IgD-negative memory B cell (primary cell): ENCODE measurements at places on chromosomes 7 and 10. TPM values are rescaled to one million over a fixed set of nuclear protein-coding genes. Genes with fewer than 3 reads are reported as not detected.

SLC16A9 gene
- not detected for polyA plus RNA-seq

STAMBPL1 gene
- polyA plus RNA-seq: 19.0 TPM

LAMTOR4 gene
- polyA plus RNA-seq: 443 TPM

NUTM2A gene
- polyA plus RNA-seq: not detected

GRM8 gene
- not detected for polyA plus RNA-seq

ABCF2 gene
- polyA plus RNA-seq: 34.2 TPM

LYZL2 gene
- polyA plus RNA-seq: not detected

CTBP2 gene
- 0.50 TPM for polyA plus RNA-seq

GSTO1 gene
- 101 TPM for polyA plus RNA-seq

CALHM2 gene
- polyA plus RNA-seq: 35.0 TPM

LDB1 gene
- polyA plus RNA-seq: 24.8 TPM

IKZF5 gene
- 13.9 TPM for polyA plus RNA-seq

PNLIP gene
- not detected for polyA plus RNA-seq

PDK4 gene
- not detected for polyA plus RNA-seq

MLXIPL gene
- polyA plus RNA-seq: not detected

BZW2 gene
- polyA plus RNA-seq: 43.8 TPM

EGFR gene
- not detected for polyA plus RNA-seq

LOXL4 gene
- polyA plus RNA-seq: 0.08 TPM

LRRC27 gene
- 14.5 TPM for polyA plus RNA-seq

CHAT gene
- not detected for polyA plus RNA-seq

GRM3 gene
- not detected for polyA plus RNA-seq

BTBD16 gene
- not detected for polyA plus RNA-seq

VWA2 gene
- polyA plus RNA-seq: not detected

SPDYE1 gene
- 0.10 TPM for polyA plus RNA-seq

ICA1 gene
- polyA plus RNA-seq: 0.25 TPM

METTL27 gene
- polyA plus RNA-seq: not detected

RNF32 gene
- polyA plus RNA-seq: 3.9 TPM

RASSF4 gene
- polyA plus RNA-seq: 0.69 TPM

CYP2C18 gene
- not detected for polyA plus RNA-seq

PTPRN2 gene
- polyA plus RNA-seq: 1.6 TPM

ZNF804B gene
- not detected for polyA plus RNA-seq

BICC1 gene
- not detected for polyA plus RNA-seq

CREB5 gene
- polyA plus RNA-seq: 1.3 TPM

FAM25G gene
- polyA plus RNA-seq: not detected

PON3 gene
- not detected for polyA plus RNA-seq

SORCS1 gene
- polyA plus RNA-seq: not detected

RAMP3 gene
- polyA plus RNA-seq: not detected

IFIT1B gene
- polyA plus RNA-seq: not detected

CTNNA3 gene
- 1.0 TPM for polyA plus RNA-seq

CAV2 gene
- not detected for polyA plus RNA-seq

EIF5AL1 gene
- 0.18 TPM for polyA plus RNA-seq

INA gene
- polyA plus RNA-seq: not detected

ZNF425 gene
- polyA plus RNA-seq: 0.95 TPM

AKR1C2 gene
- not detected for polyA plus RNA-seq

TMEM270 gene
- polyA plus RNA-seq: not detected

KIAA1217 gene
- polyA plus RNA-seq: not detected

EN2 gene
- polyA plus RNA-seq: not detected

ACBD7 gene
- polyA plus RNA-seq: not detected

SYT15 gene
- 0.45 TPM for polyA plus RNA-seq

WNT8B gene
- polyA plus RNA-seq: not detected

EBF3 gene
- not detected for polyA plus RNA-seq

NEUROD6 gene
- polyA plus RNA-seq: not detected

UFSP1 gene
- polyA plus RNA-seq: 2.5 TPM

CFAP43 gene
- not detected for polyA plus RNA-seq

ZNF727 gene
- not detected for polyA plus RNA-seq

THNSL1 gene
- 5.0 TPM for polyA plus RNA-seq

CYP3A7 gene
- not detected for polyA plus RNA-seq

AGAP9 gene
- 0.90 TPM for polyA plus RNA-seq

ASB4 gene
- polyA plus RNA-seq: not detected
